GDM1 (cell line): ENCODE measurements at places on chromosomes 13 and 19.

- DNase-seq = no peak
Observed at GRCh38 chr19:55962186-55962585, 14.6 kb downstream of the NLRP8 start.

DNA sequence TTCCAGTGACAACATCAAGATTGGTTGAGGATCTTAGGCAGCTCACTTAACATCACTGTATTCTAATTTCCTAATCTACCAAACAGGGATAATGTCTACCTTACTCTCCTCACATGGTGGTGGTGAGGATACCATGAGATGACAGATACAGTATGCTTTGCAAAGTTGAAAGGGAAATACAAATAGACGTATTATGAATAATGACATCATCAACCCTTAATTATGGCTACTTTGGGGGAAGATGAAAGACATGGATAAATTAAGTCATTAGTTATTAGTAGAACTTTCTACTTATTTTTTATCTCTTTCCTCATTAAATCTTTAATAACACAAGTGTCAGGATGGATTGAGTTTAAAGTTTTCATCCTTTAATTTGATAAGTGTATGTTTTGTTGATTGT, 532.5 kb downstream of the KLF12 start:
- DNase-seq = no peak

DNA sequence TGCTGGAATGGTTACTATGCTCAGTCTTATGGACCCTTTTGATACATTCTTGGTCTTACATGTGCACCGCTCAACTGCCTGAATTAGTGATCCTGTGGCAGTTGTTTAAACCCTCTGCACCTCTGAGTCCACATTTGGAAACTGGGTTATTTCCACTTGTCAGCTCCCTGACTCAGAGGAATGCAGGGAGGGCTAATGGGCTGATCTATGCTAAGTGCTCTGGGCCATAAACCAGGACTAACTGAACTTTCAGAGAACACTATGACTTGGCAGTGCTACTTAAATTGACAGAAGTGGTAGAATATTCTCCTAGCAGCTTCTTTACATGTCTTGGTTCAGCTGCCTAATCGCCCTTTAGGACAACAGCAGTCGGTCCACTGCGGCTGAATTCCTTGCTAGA, 26.8 kb upstream of the MED4 start:
- DNase-seq = no peak

GRCh38 chr13:41502673-41503072, 45.3 kb downstream of the RGCC start:
- DNase-seq = no peak

GRCh38 chr19:45100201-45100600, 7.2 kb downstream of the PPP1R37 start:
- DNase-seq = no peak

GRCh38 chr13:46119883-46120614, 15.2 kb upstream of the CPB2 start:
- DNase-seq = no peak

DNA sequence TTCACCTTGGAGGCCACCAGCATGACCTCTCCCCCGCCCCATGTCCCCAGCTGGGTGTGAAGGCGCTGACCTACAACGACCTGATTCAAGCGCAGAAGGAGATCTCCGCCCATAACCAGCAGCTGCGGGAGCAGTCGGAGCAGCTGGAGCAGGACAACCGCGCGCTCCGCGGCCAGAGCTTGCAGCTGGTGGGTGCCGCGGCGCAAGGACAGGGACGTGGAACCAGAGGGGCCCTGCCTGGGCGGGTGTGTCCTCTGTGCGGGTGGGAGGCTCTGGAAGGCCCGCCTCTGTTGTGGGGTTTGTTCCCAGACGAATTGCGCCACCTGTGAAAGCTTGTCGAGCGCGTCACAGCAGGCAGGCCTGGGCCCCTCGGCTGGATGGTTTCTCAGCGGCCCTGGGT, 22.3 kb downstream of the PLEKHJ1 start:
- DNase-seq = no peak

- no peak for DNase-seq
Observed at GRCh38 chr13:79833991-79834390, 353.0 kb downstream of the NDFIP2 start.

DNA sequence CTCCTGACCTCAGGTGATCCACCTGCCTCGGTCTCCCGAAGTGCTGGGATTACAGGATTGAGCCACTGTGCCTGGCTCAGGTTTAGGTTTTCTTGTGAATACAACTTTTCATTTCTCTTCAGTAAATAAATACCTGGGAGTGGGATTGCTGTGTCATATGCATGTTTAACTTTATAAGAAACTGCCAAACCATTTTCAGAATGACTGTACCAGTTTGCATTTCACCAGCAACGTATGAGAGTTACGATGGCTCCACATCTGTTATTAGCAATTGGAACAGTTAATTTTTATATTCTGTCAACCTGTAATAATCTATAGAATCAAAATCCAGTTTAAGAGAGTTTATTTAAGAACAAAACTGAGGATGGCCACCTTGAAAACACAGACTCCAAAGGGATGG, 52.2 kb downstream of the TEX26 start:
- no peak for DNase-seq

- no peak for DNase-seq
Observed at GRCh38 chr13:42176294-42176693, 95.7 kb upstream of the AKAP11 start.

GRCh38 chr19:1650650-1651567, 1.5 kb downstream of the TCF3 start:
- DNase-seq = no peak

GRCh38 chr13:28622286-28622685, 36.6 kb upstream of the POMP start:
- no peak for DNase-seq

DNA sequence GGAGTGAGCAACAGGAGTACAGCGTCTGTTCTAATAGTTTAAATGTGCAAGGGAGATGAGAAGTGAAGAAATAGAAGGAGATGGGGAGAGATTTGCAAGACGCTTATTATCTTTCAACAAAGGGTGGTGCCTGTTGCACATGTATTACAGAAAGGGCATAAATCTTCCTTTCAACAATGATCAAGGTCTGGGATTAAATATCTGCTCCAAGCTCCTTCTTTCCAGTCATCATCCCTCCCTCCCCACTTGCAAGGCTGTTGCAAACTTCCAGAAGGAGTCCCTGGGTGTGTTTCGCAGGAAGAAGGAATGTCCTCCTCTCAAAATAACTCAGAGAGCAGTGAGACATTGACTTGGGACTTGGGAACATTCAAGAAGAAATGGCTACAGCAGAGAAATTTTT, 63.5 kb upstream of the MYCBP2 start:
- no peak for DNase-seq

- DNase-seq = no peak
Observed at GRCh38 chr13:21429211-21429610, 29.9 kb downstream of the ZDHHC20 start.
